ENCODE measurements at places on chromosomes 11 and 22.

DNA sequence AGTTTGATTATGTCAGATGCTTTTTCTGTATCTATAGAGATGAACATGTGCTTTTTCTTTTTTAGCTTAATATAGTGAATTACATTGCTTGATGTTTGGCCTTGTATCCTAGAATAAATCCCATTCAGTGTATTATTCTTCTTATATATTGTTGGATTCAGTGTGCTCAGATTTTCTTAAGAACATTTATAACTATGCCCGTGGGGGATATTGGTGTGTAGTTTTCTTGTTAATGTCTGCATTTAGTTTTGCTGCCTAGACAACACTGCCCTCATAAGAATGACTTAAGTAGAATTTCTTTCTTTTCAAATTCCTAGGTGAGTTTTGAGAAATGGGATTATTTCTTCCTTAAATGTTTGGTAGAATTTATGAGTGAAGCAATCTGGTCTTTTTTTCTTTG, 98.5 kb downstream of the TMEM135 start:
- no peak for DNase-seq

- no peak for DNase-seq
Measured at GRCh38 chr11:118531597-118532084, 649 bp downstream of the TMEM25 start.

DNA sequence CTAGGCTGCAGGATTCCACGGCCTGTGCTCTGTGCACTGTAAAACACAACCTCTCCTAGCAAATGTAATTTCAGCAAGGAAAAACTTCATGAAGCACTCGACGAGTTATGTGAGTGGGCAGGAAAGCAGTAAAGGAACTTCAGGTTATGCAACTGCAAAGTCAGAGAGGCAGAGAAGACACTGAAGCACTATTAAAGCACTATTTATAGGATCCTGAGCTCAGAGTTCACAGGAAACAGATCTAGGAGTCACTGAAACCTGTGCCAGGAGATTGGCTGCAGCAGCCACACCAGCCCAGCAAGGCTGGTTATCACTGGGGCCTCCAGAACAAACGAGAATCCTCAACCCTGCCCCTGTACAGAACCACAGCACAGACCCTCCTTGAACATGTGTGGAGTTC, 2.5 kb downstream of the SMIM35 start:
- no peak for DNase-seq

DNA sequence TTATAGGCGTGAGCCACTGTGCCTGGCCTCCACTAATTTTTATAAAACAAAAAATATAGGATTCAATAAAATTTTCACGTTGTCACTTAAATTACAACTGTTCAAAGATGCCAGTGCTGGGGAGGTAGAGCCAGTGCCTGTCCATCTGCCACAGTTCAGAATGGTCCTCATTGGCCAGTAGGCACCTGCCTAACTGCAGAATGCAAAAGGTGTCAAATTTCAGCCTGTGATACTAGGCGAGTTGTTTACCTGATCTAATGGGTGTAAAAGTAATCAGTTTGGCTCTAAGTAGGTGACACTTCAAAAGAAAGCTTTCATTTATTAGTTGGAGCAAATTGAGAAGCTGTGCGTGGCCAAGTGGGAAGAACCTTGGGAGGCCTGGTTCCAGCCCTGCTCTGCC, 2.4 kb downstream of the SMARCB1 start:
- no peak for DNase-seq

DNA sequence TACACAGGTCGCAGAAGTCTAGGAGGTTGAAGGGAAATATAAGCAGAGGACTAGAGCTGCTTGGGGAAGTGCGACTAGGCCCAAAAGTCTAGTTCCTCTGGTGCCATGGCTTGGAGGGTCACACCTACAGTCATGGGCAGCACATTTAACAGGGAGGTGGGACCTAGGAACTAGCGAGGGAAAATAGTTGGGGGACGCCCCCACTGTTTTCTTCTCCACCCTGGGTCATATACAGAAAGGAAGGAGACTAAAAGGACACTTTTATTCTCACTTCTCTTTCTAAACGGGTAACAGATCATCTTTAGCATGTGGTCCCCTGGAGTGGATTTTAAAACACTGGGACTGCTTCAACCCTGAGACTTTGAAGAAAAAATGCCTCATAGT, 16.6 kb downstream of the APIP start:
- no peak for DNase-seq

DNA sequence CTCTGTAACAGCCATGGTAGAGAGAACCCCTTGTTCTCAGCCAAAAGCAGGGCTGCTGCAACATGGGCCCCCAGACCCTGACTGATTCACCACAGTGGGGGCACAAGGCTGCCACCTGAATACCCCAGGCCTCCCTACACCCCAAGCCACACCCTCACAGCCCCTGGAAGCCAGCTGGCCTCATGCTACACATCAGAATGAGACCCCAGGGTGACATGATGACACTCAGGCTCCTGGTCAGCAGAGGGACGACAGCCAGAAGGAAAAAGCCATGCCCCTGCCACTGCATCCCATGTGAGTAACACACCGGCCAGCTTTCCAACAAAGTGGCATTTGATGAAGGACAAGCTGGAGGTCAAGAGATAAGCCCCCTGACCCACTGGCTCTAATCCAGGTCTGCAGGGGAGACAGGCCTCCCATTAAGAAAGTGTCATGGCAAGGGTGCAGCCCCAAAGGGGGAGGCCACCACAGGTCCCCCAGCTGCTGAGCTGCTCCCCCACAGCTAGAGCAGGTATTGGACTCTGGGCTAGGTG, 2.6 kb downstream of the CDPF1 start:
- DNase-seq = no peak

DNA sequence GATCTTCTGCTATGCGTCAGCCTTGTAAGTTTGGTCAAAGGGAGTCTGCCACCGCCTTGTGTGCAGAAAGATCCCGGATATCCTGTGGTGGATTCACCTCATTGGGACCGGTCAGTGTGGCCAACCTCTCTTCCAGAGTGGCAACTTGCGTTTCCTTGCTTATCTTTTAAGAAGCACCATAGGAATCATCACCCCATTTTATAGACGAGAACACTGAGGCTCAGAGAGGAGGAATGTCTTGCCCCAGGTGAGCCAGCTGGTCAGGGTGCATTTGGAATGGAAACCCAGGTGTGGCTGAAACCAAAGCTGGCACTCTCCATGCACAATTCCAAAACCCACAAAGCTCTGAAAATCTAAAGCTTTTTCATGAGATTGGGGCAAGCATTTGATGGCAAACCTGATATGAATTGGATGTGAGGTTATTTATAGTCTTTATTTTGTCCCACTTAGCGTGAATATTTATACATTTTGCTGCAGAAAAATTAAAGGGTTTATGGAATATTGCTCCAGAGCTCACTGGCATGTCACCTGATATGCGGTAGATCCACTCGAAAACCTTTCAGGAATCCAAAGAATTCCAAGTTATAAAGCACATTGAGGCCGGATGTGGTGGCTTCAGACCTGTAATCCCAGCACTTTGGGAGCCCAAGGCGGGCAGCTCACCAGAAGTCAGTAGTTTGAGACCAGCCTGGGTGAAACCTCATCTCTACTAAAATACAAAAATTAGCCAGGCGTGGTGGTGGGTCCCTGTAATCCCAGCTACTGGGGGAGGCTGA, 12.1 kb upstream of the EIF3D start:
- DNase-seq = no peak

GRCh38 chr11:64959498-64959897, 12.4 kb downstream of the MAJIN start:
- DNase-seq = no peak

DNA sequence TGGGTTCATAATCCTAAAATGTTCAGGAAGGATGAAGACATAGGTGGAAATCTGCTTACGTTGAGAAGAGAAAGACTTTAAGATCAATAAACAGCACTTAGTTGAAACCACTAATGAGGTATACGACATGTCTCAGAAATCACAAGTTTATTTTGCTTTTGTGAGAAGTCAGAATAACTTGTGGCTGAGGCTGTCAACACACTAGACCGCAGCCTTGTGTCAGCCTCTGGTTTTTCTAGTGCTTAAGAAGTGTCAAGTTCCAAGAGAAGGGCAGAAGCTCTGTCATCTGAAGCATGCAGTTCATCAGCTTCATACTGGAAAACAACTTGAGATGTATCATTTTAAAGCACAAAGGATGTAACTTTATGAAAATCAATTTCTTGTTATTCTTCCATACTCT, 420.9 kb downstream of the METTL15 start:
- no peak for DNase-seq

DNA sequence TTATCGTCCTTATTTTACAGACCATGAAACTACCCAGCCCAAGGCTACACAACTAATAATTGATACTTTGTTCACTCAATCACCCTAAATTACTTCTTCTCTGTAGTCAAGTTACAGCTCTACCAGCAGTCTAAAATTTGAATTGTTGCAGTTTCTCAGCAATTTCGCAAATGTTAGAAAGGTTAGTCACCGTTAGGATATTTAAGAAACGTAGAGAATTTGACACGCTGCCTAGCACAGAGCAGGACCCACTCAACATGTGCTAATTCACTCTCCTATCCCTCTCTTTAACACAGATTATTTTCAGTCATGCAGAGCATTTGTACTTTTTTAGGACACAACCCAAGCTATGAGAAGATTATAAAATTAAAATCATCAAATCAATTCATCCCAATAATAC, 771.1 kb upstream of the LUZP2 start:
- DNase-seq = no peak

GRCh38 chr22:38954414-38955043, 2.9 kb upstream of the APOBEC3A start:
- no peak for DNase-seq

All from activated CD4-positive, alpha-beta T cell treated with anti-CD3 and anti-CD28 coated beads, Interleukin-2, amount 50 U/mL, for 24 hours (primary cell).